Renal cortical epithelial cell (primary cell): ENCODE measurements at places on chromosomes 2 and 18. TPM values are rescaled to one million over a fixed set of nuclear protein-coding genes. Genes with fewer than 3 reads are reported as not detected.

- no peak for DNase-seq
These were observed 36.5 kb downstream of the STPG4 start for GRCh38 chr2:47118581-47118980.

DNA sequence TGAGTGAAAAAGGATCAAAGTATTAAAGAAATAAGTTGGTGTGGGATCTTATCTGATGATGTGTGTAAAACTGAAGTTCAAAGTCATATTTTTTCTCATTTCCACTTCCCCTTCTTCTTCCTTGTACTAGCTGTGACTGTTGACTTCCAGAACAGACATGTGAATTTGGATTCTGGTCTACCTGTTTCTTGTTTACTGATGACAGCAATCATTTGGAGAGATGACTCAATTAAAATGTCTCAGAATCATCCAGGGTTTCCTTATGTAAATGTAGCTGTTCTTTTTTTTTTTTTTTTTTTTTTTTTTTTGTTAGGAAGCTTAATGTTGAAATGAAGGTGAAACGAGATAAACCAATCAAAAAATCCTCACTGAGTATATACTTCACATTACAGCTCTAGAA lies 819.9 kb upstream of the PIK3C3 start:
- no peak for DNase-seq

DNA sequence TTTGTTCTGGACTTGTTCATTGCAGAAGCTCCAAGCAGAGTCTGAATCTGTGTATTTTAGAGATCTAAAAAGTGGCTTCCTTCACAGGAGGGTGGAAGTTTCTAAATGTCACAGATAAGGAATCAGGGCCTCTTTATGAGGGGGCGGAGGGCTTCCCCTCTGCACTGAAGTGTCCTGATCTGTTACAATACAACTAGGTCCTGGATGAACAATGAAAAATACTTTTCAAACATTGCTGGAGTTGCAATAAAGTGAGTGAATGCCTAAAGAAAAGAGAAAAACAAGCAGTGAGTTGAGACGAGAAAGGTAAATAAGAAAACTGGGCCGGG lies 179.3 kb upstream of the HDAC4 start:
- DNase-seq = no peak

PLCL1 gene
- total RNA-seq = under 0.01 and 1.2 TPM in 2 replicates
